ENCODE measurements at places on chromosomes 12 and 14.
A peak's percentile ranks its signal among the peaks of the same experiment; 100 is the strongest.

GRCh38 chr12:23719493-23719892 lies 230.0 kb downstream of the SOX5 start:
- no peak for DNase-seq

- DNase-seq = no peak
Measured at GRCh38 chr12:6424866-6425265, 19.9 kb upstream of the CD27 start.

DNA sequence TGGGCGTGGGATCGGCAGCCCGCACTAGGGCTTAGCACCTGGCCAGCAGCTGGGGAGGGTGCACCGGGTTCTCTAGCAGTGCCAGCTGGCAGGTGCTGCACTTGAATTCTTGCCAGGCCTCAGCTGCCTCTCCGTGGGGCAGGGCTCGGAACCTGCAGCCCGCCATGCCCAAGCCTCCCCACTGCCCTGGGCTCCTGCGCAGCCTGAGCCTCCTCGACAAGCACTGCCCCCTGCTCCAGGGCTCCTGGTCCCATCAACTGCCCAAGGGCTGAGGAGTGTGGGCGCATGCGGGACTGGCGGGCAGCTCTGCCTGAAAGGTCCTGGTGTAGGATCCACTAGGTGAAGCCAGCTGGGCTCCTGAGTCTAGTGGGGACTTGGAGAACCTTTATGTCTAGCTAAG lies 30.6 kb upstream of the SDR39U1 start:
- no peak for DNase-seq

DNA sequence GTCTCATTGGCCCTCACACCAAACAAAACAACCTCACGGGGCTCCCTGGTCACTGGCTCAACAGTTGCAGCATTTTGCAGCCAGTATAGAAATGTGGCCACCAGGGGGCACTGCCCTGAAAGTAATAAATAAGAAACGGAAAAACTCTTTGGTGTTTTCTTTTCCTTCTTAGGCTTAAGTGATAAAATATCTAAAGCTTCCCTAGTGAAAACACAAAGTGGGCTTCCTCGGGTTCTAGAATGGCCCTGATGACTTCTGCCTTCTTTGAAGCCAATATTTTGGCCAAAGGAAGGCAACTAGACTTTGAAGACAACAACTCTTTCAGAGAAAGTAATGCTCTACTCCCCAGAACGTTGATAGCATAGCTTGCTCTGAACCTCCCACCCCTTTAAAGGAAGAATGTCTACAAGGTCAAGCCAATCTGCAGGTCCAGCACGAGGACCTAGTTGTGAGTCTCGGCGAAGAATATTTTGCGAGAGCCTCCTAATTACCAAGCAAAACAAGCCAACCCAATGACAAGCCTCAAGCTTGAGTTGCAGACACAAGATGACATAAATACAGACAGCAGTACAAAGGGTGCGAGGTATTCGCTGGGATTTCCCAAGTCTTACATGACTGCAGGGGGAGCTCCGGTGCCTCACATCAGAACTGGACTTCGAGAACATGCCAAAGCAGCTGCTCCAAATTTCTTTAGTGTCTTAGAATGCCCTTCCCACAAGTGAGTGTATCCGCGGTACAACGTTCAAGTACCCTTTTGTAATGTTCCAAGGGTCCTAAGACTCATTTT lies 2.6 kb downstream of the ITPK1 start:
- DNase-seq = peak; percentile 54

- DNase-seq = no peak
Measured at GRCh38 chr14:34937442-34937841, 45.4 kb upstream of the SRP54 start.

GRCh38 chr12:111424189-111424792 lies 18.6 kb downstream of the SH2B3 start:
- DNase-seq = no peak
